Stimulated activated CD4-positive, alpha-beta T cell treated with anti-CD3 and anti-CD28 coated beads, Interleukin-1b, Interleukin-23, amount 100 ng/mL, for 48 hours (primary cell): ENCODE measurements at places on chromosomes 5 and 9.

GRCh38 chr9:16633794-16634193, 236.7 kb downstream of the BNC2 start:
- DNase-seq = no peak

DNA sequence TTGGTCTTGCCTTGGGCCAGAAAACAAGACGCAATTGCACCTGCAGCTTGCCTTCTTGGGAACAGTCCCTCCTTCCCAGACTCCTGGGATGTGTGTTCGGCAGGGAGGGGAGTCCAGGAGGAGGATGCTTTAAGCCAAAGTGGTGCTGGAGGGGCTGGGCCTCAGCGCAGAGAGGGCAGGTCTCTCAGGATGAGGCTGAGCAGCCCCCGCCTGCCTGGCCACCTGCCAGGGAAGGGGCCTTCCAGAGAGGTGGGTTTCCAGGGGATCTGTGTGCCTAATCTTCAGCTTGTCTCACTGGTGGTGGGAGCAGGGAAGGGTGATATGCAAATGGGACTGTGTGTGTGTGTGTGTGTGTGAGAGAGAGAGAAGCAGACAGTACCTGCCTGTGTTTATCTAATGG, 105.2 kb downstream of the ENTREP1 start:
- DNase-seq = no peak

DNA sequence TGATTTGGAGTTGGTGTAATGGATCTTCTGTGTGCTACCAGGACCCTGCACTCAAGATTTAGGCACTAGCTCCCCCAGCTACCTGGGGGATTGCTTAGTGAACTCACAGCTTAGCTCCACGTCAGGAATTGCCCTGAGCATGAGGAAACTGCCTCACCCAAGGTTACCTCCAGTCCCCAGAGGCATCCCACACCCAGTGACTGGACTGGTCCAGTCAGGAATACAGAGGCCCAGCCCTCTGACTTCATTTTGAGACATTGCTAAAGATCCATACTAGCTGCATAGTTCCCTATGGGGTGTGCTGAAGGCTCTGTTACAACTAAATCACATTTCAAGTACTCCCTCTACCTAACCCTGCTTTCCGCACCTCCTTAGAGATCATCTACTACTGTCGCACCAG, 364.7 kb downstream of the EFNA5 start:
- DNase-seq = no peak

- DNase-seq = no peak
Measured at GRCh38 chr5:72013766-72014624, 93.3 kb upstream of the MAP1B start.

GRCh38 chr5:143279698-143280097, 123.8 kb downstream of the NR3C1 start:
- no peak for DNase-seq

DNA sequence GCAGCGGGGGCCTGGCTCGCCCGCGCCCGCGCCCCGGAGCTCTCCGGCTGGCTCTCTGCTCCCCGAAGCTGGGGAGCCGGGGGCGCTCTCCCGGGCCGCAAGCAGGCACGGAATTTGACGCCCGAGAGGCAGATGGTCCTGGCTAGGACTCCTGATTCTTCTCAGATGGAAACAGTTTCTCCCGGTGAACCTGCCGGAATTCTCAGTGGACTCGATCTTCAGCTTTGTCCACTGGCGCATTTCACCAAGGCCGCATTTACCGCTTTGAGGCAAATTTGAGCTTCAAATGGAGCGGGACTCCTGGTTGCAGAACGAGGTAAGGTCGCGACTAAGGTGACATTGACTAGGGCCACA, 305.7 kb upstream of the KCNN2 start:
- no peak for DNase-seq

DNA sequence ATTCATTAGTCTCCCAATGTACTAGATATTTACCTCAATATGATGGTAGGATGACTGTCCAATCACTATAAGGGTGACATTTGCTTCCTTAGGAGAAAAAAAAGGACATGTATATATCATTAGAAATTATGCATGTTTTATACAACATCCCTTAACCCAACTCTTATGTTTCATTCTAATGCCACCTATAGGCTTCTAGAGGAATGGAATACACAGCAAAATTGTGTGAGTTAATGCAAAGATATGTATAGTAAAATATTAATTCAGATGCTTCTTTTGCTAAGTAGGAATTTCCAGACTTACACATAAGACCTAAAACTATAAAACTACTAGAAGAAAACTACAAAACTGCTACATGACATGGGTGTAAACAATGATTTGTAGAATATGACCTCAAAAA, 3.5 kb downstream of the PRXL2C start:
- no peak for DNase-seq

DNA sequence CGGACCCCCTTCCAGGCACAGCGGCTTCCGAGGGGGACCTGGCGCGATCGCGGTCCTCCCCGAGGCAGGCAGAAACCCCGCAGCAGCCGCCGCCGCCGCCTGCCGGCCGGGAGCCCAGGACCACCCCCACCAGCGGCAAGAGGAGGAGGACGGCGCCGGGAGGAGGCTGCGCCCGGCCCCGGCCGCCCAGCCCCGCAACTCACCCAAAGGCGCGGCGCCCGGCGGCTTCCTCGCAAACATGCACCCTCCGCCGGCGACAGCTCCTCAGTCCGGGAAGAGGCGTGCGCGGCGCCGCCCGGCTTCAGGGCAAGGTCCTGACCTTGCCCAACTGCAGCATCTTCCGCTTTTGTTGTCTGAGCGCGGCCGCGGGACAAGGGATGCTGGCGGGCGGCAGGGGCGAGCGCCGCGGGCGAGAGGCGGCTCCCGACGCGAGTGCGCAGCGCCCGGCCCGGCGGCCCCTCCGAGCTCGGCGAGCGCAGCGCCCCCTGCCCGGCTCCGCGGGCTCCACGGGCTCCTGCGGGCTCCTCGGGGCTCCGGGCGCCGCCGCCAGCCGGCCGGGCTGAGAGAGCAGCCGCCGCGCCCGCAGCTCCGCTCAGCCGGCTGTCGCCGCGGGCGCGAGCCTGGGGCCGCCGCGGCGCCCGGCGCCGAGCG, 507 bp downstream of the CTNND2 start:
- no peak for DNase-seq

DNA sequence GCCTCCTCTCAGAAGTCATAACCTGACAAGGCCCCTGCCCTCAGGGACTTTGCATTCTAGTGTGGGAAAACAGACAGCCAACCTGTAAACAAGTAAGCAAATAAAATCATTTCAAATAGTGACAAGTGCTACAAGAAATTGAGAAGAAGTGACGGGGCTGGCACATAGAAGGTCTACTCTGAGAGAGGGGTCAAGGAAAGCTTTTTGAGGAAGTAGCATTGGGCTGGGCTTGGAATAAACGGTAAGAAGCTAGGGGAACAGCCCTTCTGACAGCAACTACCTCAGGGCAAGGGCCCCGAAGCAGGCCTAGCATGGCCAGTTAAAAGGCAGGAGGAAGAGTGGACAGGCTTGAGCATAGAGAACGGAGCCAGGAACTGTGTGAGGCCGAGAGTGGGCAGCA, 4.8 kb upstream of the SLC2A8 start:
- no peak for DNase-seq
